ENCODE measurements at places on chromosomes 2 and 18. TPM values are rescaled to one million over a fixed set of nuclear protein-coding genes. Genes with fewer than 3 reads are reported as not detected.

The CPLX4 gene
- total RNA-seq, result not detected

The QPCT gene
- total RNA-seq, result 2.7 TPM

The MALL gene
- total RNA-seq, result 6.9 TPM

The C18orf32 gene
- 55.6 TPM for total RNA-seq

The COBLL1 gene
- total RNA-seq, result 80.9 TPM

The CNTNAP5 gene
- 8.9 TPM for total RNA-seq

The GPR155 gene
- total RNA-seq, result 0.74 TPM

The SP140 gene
- total RNA-seq, result 0.69 TPM

The SLC4A5 gene
- 5.9 TPM for total RNA-seq

The DPP10 gene
- total RNA-seq, result 44.6 TPM

The RTN4 gene
- total RNA-seq, result 265 TPM

The ARID5A gene
- total RNA-seq, result 7.7 TPM

The ADNP2 gene
- 31.8 TPM for total RNA-seq

The CCDC141 gene
- 14.8 TPM for total RNA-seq
